Activated T-cell treated with anti-CD3 and anti-CD28 coated beads for 4 hours (primary cell): ENCODE measurements at places on chromosomes 5 and 9.

DNA sequence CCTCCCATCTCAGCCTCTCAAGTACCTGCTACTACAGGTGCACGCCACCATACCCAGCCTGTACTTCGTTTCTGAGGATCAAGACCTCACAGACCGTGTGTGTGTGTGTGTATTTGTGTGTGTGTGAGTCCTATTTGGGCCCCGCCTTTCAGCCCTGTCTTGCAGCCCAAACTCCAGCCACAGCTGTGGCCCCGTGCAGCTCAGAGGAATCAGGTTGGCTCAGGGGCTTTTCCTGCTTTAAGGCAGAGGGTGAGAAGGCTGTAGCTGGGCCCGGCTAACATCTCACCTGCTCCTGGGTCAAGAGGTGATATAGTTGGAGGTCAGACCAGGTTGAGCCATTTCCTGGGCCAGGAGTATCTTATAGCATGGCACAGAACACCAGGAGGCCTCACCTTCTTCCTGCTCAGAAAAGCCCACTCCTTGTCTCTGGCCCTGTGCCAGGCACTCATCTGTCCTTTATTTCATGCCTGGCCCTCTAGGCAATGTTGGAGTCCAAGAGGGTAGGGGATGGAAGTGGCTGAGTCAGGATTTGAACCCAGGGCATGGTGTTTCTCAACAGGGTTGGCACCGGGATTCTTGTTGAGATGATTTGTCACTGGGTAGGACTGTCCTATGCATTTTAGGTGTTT is 1.6 kb upstream of the PHYKPL start:
- no peak for DNase-seq

GRCh38 chr5:127441799-127442484 is 75.5 kb upstream of the PRRC1 start:
- DNase-seq: no peak

- no peak for DNase-seq
These were observed 14.4 kb downstream of the CAMK4 start for GRCh38 chr5:111238431-111239225.

GRCh38 chr5:98397081-98397480 is 376.4 kb upstream of the RGMB start:
- no peak for DNase-seq

DNA sequence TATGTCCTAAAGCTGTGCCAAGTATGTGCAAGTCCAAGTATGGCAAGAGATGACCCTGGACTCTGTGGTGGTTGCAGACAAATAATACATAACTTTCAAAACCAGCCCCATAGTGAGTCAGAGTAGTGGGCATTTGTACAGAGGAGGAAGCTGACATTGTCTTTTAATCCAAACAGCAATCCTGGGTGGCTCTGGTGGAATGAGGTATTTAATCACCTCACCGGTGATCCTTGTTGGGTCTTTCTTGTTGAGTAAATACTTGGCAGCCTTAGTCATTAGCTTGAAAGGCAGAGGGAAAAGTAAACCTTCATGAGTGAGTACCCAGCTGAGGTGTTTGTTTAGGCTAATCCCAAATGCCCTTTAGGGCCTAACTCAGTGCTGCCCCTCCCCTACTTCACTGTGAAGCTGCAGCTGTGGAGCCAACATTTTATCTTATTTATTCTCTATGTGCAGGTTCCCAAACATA is 148.7 kb upstream of the SLC12A2 start:
- no peak for DNase-seq

- no peak for DNase-seq
These were observed 128.7 kb downstream of the NIPBL start for GRCh38 chr5:37005252-37005651.

DNA sequence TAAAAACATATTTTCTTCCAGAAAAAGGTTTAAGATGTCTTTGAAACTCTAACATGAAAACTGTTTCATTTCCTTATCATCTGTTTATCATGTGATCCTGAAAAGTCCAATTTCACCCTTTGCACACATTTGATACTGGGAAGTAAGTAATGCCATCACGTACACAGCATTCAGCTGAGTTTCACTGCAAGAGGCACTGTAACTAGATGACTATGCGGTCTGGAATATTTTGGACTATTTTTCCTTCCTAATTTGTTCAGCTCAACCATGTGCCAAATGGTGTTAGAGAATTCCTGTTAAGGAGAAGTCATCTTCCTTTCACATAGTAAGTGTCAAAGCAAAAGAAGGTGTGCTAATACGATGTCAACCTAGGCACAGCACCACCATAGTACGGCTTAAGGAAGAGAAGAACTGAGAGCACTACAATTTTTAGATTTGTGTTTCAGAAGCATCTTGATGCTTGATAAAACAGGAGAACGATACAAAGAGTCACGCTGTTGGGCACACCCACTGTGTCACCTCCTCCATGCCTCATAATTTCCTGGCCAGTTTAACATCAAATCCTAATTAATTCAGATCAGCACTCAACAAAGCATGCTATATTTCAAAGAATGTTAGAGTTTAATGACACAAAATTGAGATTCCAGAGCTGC is 77.5 kb downstream of the GNAQ start:
- DNase-seq: no peak

DNA sequence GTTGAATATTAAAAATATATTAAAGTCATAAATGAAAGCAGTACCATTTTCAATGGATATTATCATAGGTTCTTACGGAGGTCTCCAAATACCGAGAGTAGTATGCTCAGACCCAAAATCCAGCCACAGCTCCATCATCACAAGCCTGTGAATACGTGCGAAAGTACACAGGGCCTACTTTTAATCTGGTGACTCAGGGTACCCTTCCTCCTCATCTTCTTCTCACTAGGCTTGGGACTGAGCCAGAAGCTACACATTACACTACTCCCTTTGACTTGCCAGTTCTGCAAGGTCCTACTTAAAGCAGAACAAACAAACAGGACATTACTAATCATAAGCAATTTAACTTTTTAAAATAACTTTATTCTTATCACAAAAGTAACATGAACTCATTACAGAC is 7.6 kb upstream of the RIC1 start:
- no peak for DNase-seq

- no peak for DNase-seq
These were observed 978 bp downstream of the CFAP157 start for GRCh38 chr9:127707766-127708165.

- no peak for DNase-seq
These were observed 651.3 kb upstream of the MEF2C start for GRCh38 chr5:89534331-89534730.

GRCh38 chr5:156361436-156362109 is 34.6 kb downstream of the SGCD start:
- no peak for DNase-seq

DNA sequence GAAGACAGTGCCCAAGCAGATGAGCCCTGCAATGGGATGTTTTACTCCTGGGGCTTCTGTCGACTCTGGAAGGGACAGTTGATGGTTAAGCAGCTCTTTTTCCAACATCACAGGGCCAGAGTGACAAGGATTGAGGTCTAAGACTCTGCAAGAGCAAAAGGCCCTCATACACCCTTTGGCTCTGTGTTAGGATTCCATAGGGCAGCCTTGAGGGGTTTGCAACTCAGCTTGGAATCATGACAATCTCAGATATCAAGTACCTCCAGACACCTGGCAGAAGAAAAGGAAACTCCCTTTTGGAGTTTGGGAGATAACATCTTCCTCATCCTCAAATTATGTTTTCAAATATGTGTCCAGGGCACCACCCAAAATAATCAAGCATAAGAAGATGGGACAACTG is 205.7 kb downstream of the GNA14 start:
- DNase-seq: no peak

DNA sequence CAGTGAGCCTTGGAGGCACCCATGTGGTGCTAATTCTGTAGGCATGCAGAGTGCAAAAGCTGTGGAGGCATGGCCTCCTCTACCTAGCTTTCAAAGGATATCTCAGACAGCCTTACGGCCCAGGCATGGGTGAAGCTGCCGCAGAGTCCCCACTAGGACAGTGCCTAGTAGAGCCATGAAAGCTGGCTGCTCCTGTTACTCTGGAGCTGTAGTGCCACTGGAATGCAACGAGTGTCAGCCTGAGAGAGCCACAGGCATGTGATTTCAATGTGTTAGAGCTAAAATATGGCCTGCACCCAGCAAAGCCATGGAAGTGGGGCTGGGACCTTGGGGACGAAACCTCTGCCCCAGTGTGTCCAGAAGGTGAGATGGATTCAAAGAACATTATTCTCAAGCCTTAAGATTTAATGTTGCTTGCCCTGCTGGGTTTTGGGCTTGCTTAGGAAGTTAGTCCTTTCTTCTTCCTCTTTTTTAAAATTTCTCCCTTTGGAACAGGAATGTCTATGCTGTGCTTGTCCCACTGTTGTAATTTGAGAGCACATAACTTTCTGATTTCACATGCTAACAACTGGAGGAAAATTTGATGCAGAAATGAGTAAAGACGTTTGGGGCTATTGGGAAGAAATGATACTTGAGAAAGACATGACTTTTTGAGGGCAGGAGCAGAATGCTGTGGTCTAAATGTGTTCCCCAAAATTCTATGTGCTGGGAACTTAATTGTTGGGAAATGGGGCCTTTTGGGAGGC is 298.4 kb downstream of the PSAT1 start:
- DNase-seq: no peak

GRCh38 chr5:19927919-19928318 is 60.1 kb downstream of the CDH18 start:
- no peak for DNase-seq

DNA sequence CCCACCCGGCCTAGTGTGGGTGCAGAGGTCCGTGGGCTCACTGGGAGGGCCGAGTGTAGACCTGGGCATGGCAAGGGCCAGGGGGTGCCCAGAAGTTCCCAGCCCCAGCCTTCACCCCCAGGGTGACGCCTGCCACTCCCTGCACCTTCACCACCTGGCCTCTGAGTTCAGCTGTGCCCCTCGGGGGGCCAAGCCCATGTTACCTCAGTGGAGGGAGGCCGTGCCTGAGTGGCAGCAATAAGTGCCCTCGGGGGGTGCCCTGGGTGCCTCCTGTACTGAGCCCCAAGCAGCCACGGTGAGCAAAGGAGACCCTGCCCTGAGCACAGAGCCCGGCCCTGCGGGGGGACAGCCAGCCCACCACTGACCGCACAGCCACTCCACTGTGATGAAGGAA is 10.3 kb upstream of the FCN2 start:
- DNase-seq: no peak
